A549 treated with CpdA at 1 μM for 4 hours (cell line): ENCODE measurements at places on chromosomes 5 and 9. TPM values are rescaled to one million over a fixed set of nuclear protein-coding genes. Genes with fewer than 3 reads are reported as not detected.

NME5 gene
- not detected in 5 replicates for total RNA-seq

FOXD4L3 gene
- 0.06 to 0.24 TPM (median 0.14 TPM) in 3 of 5 replicates, not detected in the others for total RNA-seq

RASGRF2 gene
- total RNA-seq = 2.1 to 3.1 TPM (median 2.3 TPM) in 5 replicates

FAM53C gene
- total RNA-seq = 21.7 to 23.9 TPM (median 22.9 TPM) in 5 replicates

ISL1 gene
- 0.09 TPM in 1 of 5 replicates, not detected in the others for total RNA-seq

PPIC gene
- total RNA-seq = 16.2 to 18.8 TPM (median 16.6 TPM) in 5 replicates

HNRNPH1 gene
- total RNA-seq = 487 to 731 TPM (median 520 TPM) in 5 replicates

PPP1R26 gene
- 15.3 to 21.2 TPM (median 18.7 TPM) in 5 replicates for total RNA-seq

FOXD4 gene
- 0.29 to 0.59 TPM (median 0.53 TPM) in 5 replicates for total RNA-seq

TAF7 gene
- 66.8 to 81.4 TPM (median 74.0 TPM) in 5 replicates for total RNA-seq

CAST gene
- 142 to 216 TPM (median 176 TPM) in 5 replicates for total RNA-seq

ANKRD20A1 gene
- 0.28 to 1.9 TPM (median 0.84 TPM) in 5 replicates for total RNA-seq

PALM2AKAP2 gene
- 0.06 to 0.55 TPM (median 0.37 TPM) in 5 replicates for total RNA-seq

ZFR gene
- 56.2 to 73.9 TPM (median 58.9 TPM) in 5 replicates for total RNA-seq

IL9 gene
- total RNA-seq = not detected in 5 replicates

SMIM32 gene
- total RNA-seq = not detected in 5 replicates

GABRA6 gene
- not detected in 5 replicates for total RNA-seq

SERINC5 gene
- total RNA-seq = 5.6 to 8.6 TPM (median 7.1 TPM) in 5 replicates

PLEKHG4B gene
- total RNA-seq = 0.64 to 0.94 TPM (median 0.69 TPM) in 5 replicates

OR1J2 gene
- total RNA-seq = 0.06 to 0.15 TPM in 2 of 5 replicates, not detected in the others

CACNA1B gene
- 0.02 to 0.06 TPM (median 0.03 TPM) in 5 replicates for total RNA-seq

PFN3 gene
- not detected in 5 replicates for total RNA-seq

SLC6A3 gene
- 0.05 to 0.14 TPM (median 0.08 TPM) in 5 replicates for total RNA-seq

MATR3 gene
- 147 to 200 TPM (median 180 TPM) in 5 replicates for total RNA-seq

SPINK6 gene
- 0.26 to 1.4 TPM (median 0.37 TPM) in 5 replicates for total RNA-seq

PNPLA7 gene
- 0.54 to 0.97 TPM (median 0.84 TPM) in 5 replicates for total RNA-seq

SOHLH1 gene
- 0.07 to 0.09 TPM in 2 of 5 replicates, not detected in the others for total RNA-seq

GRM6 gene
- total RNA-seq = not detected in 5 replicates

MEGF10 gene
- not detected in 5 replicates for total RNA-seq

OR1Q1 gene
- 0.06 TPM in 1 of 5 replicates, not detected in the others for total RNA-seq

VCAN gene
- total RNA-seq = 11.5 to 23.4 TPM (median 13.8 TPM) in 5 replicates

SLC6A18 gene
- total RNA-seq = not detected in 5 replicates

PCDHB7 gene
- total RNA-seq = 0.01 TPM in 1 of 5 replicates, not detected in the others

DAP gene
- 57.4 to 63.3 TPM (median 60.9 TPM) in 5 replicates for total RNA-seq

FGD3 gene
- 0.17 to 0.44 TPM (median 0.24 TPM) in 5 replicates for total RNA-seq
